ENCODE measurements at places on chromosomes 1 and 21. TPM values are rescaled to one million over a fixed set of nuclear protein-coding genes. Genes with fewer than 3 reads are reported as not detected.

DNA sequence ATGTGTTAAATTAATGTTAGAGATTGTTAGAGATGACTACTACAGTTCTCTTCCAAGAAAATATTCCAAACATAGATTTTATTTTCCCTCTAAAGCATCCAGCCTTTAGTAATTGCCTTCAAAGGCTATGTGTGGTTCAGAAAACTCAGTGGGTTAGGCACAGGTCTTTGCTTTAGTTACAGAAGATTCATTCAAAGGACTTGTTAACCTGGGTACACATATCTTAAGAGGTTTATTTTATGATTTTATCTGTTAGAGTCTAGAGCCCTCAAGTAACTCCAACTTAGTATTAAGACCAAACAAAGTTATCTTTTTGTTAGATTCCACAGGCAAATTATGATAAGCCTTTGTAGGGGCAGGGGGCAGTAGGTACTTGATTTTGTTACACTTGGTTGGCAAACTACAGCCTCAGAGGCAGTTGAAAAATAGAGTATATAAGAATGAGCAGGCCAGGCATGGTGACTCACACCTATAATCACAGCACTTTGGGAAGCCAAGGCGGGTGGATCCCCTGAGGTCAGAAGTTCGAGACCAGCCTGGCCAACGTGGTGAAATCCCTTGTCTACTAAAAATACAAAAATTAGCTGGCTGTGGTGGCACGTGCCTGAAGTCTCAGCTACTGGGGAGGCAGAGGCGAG is 37.9 kb downstream of the CXADR start:
- no peak for DNase-seq

The FCRL1 gene
- 0.12 TPM for polyA plus RNA-seq

The FCGR3B gene
- polyA plus RNA-seq, result 0.50 TPM

The PGBD5 gene
- polyA plus RNA-seq, result 3.3 TPM

- DNase-seq, result no peak
These were observed 49.8 kb downstream of the ATP2B4 start for GRCh38 chr1:203676455-203676854.

DNA sequence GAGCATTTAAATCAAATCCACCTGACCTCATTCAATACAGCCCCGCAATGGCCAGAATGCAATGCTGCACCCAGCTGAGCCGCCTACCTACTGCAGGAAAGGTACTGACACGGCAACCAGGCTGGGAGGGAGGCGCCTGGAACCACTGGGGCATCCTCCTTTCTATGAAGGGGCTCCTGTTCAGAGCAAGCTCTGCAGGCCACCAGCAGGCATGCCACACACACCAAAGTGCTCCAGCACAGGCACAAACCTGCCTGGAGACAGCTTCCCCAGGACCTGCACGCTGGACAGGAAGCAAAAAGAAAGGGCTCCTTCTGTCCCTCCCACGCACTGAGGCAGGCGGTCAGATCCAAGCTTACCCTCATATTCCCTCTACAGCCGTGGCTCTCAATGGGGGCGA is 21.2 kb downstream of the CTNNBIP1 start:
- DNase-seq, result no peak

DNA sequence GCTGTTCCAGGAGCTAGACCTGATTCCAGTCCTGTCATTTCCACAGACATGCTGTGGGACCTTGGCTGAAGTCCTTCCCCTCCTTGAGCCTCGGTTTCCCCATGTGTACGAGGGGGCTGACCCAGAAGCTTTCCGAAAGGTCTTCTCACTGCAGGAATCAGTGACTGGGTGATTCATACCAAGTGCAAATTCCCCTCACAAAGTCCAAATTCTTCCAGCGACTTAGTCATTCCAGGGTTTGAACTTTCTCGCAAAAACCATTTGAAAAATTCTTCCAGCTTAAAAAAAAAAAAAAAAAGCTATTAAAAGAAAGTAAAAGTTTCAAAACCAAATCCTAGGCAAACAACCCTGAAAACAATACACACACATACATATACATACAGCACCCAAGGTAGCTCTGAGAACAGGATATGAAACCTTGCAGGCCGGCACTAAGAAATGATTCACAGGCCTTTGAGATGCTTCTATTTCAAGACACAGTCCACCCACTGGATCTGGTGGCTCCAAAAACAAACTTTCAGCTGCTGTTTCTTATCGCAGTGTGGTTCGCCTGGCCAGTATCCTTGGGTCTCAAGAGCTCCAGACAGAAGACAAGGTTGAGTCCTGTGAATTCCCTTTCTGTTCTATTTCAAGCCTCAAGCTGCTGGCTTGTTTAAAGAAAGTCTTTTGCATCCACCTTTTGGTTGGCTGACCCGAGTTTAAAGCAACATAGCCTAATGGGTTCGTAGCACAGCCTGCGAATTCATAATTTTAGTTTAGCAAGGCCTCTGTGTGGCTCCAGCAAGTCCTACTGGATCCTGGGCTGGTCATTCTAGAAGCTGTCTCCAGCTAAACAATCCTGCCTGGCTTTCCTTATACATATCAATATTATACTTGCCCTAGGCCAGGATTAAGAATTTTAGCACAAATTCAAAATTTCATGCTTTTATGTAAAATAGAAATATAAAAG is 18.0 kb upstream of the ID3 start:
- DNase-seq, result no peak

The MAGI3 gene
- 38.6 TPM for polyA plus RNA-seq

DNA sequence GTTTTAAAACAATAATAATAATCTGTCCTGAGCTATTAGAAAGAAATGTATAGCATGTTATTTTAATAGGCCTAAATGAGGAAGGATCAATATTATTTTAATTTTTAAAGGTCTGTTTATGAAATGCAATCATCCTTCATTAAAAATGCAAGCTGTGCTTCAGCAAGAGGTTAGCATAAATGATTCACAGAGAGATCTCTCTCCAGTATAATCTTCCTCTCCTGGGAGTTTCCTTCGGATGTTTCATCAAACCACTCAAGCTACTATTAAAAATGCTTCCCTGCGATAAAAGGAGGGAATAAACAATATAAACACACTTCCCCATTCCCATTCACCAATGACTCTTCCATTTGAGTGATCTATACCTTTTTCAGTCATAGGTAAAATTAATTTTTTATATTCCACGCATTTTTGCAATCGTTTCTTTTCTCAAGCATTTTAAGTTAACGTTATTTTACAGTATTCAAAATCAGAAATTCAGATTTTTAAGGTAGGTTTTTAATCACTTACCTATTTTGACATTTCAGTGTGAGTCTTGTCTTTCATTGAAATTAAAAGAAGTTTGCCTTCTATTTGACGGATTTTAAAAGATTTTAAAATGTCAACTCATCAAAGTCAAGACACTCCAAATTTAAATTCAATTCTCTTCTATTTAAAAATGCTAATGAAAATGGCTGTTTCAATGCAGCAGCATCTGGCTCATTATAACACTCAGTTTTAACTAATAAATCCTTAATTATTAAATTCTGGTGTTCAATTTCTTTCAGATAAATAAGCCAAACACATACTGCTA is 64.3 kb downstream of the RERE start:
- no peak for DNase-seq

GRCh38 chr1:232805269-232806185 is at the start of gene MAP10:
Gene MAP10, plus strand, starts transcription at chr1:232805416. Its CDS starts 34 bp downstream, at chr1:232805450.
- peak; percentile 74 for DNase-seq

DNA sequence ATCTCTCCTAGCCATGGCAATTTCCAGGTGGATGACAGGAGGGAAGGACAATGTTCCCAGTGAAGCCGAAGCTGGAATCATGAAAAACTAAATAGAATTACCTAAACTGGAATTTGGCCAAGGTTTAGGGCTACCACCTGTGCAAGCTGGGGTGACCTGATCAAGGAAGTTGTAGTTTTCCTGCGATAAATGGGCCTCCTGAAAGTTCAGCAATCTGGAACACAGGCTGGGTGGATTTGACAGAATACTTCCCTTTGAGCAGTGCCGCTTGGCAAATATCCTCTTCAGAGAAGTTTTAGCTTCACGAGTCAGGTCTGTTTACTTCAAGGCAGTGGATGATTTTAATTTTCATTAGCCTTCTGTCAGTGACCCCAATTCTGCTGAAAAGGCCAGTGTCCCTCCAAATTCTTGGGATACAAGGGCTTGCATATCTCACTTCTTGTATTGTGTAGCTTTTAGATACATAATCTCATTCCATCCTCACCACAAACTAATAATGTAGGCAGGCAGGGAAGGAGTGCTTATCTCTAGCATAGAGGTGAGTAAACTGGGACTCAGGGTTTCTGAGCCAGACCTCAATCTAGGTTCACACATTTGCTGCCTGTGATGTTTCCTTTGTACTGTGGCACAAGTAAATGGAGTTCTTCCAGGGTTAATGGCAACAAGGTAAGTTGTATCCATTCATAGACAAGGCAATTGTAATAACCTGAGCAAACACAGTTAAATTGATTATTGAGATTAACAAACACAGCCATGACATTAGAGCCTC is 349.4 kb downstream of the NUF2 start:
- DNase-seq, result no peak

The TMIGD3 gene
- polyA plus RNA-seq, result 0.35 TPM

- no peak for DNase-seq
These were observed 28.8 kb downstream of the MT1HL1 start for GRCh38 chr1:236975461-236975860.

DNA sequence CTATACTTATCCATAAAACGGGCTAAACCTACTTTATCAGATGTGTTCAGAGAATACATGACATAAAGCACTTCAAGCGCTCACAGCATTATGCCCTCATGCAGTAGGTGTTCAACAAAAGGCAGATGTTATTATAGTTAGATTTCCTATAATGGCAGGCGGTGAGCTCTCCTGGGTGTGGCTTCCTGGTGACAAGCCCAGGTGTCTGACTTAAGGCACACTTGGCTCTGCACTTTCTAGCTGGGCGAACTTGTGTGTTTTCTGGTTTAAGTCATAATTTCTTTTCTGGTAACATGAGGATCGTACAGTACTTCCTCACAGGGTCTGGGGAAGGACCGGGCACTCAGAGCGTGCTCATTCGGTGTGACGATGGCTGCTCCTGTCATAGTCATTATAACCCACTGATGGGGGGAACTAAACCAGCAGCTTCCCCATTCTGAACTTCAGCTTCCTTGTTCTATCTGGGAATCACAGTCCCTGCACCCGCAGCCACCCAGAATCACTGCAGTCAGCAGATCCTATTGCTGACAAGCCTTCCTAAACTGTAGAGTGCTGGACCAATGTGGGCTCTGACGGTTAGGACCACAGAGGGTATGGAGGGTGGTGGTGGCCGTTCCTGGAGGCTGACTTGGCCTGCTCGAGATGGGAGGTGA is 52.8 kb downstream of the IGSF21 start:
- no peak for DNase-seq

DNA sequence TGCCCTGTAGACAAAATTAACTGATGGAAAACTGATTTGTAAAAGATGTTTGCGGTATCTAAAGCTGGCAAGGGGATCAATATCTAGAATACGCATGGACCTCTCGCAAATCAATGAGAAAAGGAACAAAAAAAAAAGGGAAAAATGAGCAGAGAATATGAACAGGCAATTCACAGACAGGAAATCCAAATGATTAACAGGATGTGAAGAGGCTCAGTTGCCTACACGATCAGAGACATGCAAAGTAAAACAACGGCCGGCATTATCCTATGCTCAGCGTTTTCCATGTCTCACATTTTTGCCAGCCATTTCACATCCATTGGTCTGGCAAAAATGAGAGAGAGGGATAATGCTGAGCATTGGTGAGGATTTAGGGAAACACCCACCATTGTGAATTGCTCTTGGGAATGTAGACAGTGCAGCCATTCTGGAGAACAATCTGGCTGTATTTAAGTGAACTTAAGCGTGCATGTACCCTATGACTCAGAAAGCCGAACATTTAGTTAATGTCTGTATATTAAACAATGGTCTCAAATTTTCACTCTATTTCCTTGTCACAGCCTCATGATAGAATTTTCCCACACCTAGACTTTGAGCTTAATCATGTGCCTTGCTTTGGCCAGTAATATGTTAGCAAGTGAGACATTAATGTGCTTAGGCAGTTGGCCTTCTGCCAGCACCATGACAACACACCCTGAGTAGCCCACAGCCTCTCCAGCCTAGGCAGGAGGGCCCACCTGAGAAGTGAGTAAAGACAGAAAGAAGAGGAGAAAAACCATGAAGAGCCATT is 61.0 kb upstream of the NBPF3 start:
- no peak for DNase-seq

The KCND3 gene
- 0.40 TPM for polyA plus RNA-seq

- DNase-seq, result no peak
These were observed 27.7 kb upstream of the NGF start for GRCh38 chr1:115365738-115366137.

GRCh38 chr1:94947437-94947836 is 20.5 kb upstream of the CNN3 start:
- DNase-seq, result no peak

GRCh38 chr1:221712198-221712684 is 29.6 kb downstream of the DUSP10 start:
- DNase-seq, result no peak

DNA sequence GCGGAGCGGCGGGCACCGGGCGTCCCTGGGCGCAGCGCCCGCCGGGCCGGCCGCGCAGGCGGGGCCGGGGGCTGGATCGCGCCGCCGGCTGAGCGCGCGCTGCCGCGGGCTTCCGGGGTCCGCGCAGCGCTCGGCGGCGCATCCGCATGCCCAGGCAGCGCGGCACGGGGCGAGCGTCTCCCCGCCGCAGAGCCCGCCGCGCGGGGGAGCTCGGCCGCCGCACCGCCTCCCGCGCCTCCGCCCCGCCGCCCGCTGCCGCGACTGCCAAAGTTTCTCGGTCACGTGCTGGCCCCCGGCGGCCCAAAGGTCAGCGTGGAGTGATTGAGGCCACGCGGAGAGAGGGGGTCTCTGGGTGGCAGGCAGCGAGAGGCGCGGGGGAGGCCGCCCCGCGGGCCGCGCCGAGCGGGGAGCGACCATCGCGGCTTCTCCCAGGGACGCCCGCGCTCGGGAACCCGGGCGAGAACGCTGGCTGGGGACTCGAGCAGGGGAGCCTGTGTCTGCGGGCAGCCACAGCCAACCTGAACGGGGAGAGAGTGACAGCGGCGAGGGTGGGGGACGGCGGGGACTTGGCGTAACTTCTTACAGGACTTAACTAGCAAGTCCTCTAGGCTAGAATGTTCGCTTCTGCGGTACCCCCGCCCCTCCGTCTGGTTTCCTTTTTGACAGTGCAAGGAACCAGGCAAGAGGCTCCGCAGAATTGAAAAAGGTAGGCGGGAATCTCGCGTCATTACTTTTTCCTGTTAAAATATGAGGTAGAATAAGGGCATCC is at the start of gene ILDR2:
TSS of gene ILDR2 (minus strand) at position 180 of the 769 bp plus-strand sequence. CDS start 272 bp downstream, outside the sequence.
- DNase-seq, result peak; percentile 32

The RHD gene
- 1.2 TPM for polyA plus RNA-seq

DNA sequence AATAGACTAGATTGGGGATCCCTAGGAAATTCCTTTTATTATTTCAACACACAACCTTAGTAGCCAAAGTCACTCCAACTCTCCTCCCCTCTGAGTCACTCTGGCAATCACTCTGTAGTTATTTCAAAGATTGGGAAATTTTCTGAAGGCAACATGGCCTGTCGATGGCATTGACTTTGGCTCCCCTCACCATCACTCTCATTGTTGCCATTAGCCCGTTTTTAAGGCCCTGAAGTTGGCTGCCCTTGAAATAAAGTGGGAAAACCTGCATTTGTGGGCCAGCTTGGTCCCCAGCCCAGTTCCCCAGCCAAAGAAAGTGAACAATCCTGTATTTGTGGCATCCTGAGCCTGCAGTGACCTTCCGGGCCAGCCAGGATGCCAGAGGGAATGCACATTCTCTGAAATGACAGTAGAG is 52.5 kb downstream of the CDC7 start:
- DNase-seq, result no peak
